ENCODE measurements at places on chromosomes 7 and 10.

DNA sequence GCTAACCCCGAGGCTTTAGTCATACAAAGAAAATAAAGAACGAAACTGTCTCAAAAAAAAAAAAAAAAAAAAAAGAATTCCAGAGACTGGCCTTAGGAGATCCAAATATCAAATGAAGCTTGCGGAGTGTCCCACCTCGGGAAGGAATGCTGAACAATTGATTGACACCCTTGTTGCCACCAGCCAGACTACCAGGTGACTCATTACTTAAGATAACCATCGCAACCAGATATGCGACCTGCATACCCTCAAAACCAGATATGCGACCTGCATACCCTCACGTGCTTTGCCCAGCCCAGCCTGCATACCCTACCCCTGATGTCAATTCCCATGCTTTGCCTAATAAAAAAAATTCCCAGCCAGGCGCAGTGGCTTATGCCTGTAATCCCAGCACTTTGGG is 2.7 kb upstream of the PRKRIP1 start:
- DNase-seq = no peak

- DNase-seq = no peak
Observed at GRCh38 chr10:77712207-77712606, 74.6 kb upstream of the KCNMA1 start.

- no peak for DNase-seq
Observed at GRCh38 chr7:46192271-46192670, 271.2 kb upstream of the IGFBP3 start.

GRCh38 chr10:93591065-93591808 is 9.8 kb downstream of the RBP4 start:
- DNase-seq = no peak

GRCh38 chr7:87060288-87060537 is 759 bp upstream of the ELAPOR2 start:
- no peak for DNase-seq

DNA sequence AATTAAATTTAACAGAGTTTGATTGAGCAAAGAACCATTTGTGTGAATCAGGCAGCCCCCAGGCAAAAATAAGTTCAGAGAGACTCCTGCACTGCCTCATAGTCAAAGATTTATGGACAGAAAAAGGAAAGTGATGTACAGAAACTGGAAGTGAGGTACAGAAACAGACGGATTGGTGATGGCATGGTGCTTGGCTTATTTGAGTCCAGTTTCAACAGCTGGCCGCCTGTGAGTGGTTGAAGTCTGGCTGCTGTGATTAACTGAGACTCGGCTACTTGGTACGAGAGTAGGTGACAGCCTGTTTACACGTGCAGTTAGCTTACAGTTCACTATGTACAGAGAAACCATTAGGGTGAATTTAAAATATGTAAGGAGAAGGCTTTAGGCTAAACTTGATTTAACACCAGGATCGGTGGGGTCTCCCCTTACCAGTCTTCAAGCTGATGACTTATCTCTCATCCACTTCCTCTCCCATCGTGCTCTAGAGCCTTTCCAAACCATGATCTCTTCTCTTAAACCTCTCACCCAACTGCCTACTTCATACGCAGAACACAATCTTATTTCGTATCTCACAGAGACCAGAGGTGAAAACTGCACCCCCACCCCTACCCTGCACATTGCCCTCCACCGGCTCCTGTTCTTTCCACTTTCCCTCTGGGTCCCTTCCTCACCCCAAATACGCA is 5.0 kb upstream of the MSMB start:
- no peak for DNase-seq

Measured in stimulated activated naive CD8-positive, alpha-beta T cell treated with anti-CD3 and anti-CD28 coated beads, Interleukin-15, amount 100 ng/mL, for 72 hours (primary cell).